Activated CD8-positive, alpha-beta T cell treated with anti-CD3 and anti-CD28 coated beads for 36 hours (primary cell): ENCODE measurements at places on chromosomes 7 and 10. TPM values are rescaled to one million over a fixed set of nuclear protein-coding genes. Genes with fewer than 3 reads are reported as not detected.

DNA sequence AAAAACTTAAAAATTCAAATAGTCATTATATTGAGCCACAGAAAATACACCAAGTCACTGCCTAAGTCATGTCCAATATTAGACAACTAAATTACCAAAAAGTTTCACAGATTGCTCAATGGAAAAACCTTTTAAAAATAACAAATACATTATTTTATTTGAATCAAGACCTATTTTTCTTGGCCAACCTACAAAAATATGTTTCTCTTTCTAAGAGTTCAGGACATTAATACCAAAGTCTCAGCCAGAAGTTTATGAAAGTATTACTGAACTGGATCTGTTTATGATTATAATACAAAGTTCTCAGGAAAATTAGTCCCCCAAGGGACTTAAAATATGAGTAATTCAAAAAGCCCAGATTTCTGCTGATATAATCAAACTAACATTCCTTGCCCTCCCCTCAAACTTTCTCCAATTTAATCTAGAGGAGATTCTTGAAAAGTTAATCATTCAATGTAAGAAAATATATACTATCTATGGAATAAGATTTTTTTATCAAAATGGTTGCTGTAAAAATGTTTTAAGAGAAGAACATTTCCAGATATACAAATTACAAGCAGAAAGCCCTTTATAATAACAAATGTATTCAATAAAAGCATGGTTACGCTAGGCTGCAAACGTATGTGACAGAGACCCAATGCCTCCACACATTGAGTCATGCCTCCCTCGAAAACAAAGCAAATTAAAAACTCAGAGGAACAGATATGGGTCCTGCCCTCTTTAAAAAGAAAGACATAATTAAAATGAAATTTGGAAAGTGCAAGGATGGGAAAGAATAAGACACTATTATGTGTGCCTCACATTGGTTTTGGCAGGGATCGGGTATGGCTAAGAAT is 381.6 kb downstream of the PARD3 start:
- no peak for DNase-seq

DNA sequence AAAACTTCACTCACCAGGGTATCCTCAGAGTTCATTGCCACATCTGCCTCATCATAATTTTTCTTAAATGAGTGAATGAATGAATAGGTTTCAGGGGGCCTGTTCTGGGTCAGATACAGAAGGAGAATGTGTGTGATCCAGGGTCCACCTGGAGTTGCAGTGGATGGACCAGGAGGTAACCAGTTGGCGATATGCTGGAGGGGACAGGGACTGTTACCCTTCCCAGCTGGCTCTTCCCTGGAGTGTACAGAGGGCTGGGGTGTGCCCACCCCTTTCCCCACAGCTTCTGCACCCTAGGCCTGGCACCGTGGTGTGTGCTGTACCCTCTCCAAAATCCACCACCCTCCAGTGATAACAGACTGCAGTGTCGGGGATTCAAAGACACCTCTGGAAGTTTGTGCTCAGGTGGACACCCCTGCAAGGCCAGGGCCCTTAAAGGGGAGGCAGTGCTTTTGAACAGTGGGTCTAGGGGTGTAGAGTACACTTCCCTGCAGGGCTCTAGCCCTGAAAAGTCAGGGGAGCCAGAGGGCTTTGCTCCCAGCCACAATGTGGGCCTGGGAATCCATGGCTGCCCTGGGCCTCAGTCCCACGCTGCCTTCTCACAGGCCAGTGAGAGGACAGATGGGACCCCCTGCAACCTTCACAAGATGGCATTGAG is 134.4 kb upstream of the UNC5B start:
- DNase-seq = no peak

DNA sequence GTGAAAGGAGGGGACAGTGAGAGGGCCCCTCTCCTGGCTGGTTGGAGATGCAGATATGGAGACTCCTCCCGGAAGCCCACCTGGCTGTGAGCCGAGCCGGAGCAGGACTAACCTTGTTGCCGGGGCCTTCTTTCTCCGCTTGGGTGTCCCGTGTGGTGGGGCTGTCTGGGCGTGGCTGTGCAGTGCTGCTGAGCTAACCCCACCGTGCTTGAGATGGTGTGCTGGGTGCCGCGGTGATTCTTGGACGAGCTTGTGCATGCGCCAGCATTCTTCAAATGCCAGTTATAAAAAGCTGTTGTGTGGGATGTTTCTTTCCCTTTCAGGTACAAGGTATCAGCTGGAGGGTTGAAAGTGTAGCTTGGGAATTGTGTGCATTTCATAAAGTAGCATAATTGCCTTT is 48.8 kb downstream of the DAGLB start:
- DNase-seq = no peak

DNA sequence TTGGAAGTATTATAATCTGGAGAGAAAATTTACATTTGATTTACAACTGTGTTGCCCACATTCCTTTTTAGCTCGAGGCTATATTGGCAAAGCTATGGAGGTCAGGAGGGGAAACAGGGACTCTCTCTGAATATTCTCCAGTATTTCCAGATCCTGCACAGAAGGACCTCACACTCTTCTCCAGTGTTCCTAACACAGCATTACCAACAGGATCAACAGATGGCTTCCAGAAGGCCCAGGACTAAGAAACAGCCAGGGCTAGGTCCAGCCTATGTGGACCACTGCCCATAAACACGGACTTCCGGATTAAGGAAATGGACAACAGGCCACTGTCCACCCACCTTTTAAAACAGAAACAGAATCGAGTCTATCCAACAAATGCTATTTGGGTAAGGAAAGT is 65.3 kb downstream of the CHCHD3 start:
- no peak for DNase-seq

DNA sequence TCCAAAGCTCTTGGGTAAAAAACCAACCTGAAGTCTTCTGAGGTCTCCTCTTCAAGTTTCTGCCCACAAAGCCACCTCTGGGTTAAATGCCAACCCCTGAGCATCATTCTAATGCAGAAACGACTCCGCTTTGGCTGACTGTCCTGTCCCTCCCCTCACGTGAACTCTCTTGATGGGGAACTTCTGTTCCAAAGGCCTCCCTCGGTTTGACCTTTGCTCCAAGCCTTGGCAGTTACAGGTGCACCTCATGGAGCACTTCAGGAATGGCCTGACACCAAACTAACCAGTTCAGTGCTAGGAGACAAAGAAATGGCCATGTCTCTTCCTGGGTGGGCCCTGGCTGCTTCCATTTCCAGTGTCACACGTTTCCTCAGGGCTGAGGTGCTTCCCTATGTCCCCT is 20.0 kb downstream of the CAMK2G start:
- DNase-seq = no peak

DNA sequence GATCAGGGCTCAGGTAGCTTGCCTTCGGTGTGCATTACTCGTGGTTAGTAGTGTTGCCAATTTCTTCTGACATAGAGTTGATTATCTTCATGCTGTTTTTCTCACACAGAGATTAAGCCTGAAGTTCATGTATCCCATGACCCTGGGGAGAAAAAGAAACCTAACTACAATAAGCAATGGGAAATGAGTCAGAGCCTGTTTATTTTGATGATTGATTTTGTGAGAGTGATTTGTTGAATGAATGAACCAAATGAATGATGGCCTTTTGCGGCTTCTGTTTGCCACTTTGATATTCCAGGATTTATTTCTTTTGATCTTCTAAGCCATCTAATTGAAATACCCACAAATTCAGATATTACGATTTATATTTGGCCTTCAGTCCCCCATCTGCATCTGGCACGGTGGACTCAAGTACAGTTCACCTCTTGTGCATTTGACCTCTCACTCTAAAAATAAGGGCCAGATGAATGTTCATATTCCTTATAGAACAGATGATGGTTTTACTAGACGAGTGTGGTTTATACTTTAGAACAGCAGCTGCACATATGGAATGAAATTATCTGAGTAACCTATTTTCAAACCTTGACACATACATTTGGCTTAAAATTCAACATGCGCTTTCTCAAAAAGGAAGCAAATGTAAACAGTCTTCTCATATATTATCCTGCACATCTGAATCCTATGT is 110.7 kb downstream of the PLCE1 start:
- DNase-seq = no peak

- DNase-seq = no peak
These were observed 10.7 kb downstream of the SEMA3D start for GRCh38 chr7:85176197-85176596.

DNA sequence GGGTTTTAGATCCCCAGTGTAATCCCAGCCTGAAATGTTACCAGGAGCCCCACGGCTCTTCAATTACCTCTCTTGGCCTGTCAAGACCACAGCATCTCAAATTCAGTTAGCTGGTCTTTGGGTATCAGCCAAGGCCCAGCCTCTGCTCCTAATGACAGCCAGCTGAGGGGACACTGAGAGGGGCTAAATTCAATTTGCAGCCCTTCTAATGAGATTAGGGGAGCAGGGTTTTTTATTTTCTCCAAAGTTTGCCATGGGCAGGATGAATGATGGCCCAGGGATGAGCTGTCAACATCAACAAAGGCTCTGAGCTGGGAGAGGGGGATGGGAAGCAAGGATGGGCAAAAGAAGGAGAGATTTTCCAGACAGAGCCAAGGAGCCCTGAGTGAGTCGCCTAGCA is 116.8 kb upstream of the TBX20 start:
- DNase-seq = no peak

Gene ODAD2
- 0.88 TPM for total RNA-seq

DNA sequence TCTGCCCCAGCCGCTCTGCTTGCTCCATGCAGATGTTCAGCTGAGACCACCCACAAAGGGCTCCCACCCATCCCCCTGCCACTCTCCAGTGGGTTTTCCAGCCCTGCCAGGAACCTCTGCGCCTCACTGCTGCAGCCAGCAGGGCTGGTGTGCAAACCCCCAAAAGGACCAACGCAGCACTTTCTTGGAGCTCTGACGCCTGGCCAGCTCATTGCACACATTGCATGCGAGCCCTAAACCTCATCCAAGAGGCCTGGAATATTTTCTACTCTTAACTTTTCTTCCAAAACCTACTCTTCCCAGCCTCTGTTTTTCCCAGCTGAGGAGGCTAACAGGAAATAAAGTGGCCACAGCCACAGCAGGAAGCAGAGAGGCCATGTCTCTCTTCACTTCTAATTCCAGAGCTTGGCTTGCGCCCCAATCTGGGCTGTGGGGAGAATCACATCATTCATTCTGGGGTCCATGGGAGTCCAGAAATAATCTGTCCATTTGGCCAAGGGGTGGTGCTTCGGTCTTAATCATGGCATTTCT is 4.6 kb upstream of the FAM170B start:
- DNase-seq = no peak

- DNase-seq = no peak
These were observed 67.3 kb downstream of the GLCCI1 start for GRCh38 chr7:8035647-8036518.

Gene SEMA3D
- not detected for total RNA-seq

Gene SKAP2
- 8.1 TPM for total RNA-seq

- DNase-seq = no peak
These were observed 3.1 kb upstream of the BRI3 start for GRCh38 chr7:98278408-98278807.

Gene CAMK2G
- 17.8 TPM for total RNA-seq

Gene ACTL6B
- not detected for total RNA-seq

- DNase-seq = no peak
These were observed 180.0 kb upstream of the BMPER start for GRCh38 chr7:33725111-33726025.

- DNase-seq = no peak
These were observed 137.9 kb downstream of the ANKRD30A start for GRCh38 chr10:37263304-37263703.

DNA sequence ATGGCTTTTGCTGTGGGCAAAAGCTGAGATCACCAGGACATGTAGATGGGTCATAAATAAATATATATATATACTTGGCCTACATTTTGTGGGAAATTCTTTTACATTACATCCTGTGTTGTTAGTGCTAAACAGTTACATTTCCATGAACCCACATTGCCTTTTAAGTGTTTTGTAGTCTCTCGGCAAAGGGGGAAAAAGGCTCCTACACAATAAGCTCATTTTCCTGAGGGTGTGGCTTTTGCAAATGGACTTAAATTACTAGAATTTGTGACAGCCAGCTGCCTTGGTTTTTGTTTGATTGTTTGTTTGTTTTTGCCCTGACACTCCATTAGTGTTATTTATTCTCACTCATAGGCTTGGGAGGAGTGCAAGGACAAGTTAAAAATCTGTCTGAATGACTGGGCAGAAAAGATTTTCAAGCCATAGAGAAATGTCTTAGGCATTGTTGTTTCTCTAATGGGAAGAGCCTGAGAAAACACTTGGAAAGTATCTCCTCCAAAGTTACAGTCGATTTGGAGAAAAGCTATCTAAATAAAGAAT is 128.8 kb downstream of the DGKB start:
- DNase-seq = no peak

DNA sequence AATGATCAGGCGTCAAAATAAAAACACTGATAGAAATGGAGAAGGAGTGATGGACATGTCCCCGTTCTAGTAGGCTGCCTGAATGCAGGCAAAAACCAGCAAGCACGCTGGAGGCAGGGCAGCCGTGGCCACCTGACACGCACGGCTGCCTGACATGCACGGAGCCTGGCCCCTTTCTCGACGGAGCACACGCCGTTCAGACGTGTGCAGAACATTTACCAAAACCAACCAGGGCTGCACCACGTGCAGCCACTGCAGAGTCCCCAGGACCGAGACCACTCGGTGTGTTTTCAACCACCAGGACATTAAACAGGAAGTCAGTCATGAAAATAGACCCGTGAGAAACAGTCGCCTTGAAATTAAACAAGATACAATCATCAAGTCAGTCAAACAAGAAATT is 61.9 kb upstream of the NKX6-2 start:
- DNase-seq = peak; percentile 25

Gene CLRN3
- not detected for total RNA-seq

Gene GRID2IP
- total RNA-seq = 0.18 TPM

Gene CCL26
- total RNA-seq = not detected

DNA sequence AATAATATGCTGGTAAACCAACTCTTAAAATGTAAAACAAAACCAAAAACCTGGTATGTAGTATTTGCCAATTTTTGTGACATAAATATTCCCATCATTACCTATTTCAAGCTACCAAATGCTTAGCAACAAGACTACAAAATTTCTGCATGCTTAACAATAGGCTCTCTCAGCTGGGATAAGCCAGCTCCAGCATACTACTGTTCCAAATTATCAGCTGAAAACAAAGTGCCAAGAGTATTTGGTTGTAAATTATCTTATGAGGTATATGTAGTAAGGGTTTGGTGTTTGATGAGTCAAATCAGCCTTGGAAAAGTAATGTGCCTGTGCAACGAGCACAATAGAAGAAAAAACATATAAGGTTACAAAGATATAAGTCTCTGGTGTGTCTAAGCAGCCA is 263.2 kb downstream of the HGF start:
- DNase-seq = no peak

Gene ASZ1
- not detected for total RNA-seq

DNA sequence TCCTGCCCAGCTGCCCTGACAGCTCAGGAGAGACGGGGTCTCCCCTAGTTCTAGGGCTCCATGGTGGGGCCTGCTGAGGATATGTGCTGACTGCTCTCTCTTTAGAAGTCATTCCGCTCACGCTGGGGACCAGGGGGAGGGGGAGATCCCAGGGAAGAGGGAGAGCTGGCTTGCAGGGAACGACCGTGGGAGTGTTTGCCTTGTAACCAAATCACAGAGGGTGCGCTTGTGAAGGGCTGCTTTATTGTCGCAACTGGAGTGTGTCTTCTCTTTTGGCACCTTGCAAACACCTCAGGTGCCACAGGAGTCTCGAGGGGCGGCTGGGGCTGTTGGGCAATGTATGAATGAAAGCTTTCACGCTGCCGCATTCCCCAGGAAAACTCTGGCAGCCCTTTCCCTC is 531.3 kb upstream of the MKI67 start:
- no peak for DNase-seq

Gene NEBL
- total RNA-seq = 0.07 TPM

- DNase-seq = no peak
These were observed 1.6 kb downstream of the FAM53B start for GRCh38 chr10:124742413-124743190.

- no peak for DNase-seq
These were observed 30.3 kb upstream of the SUN1 start for GRCh38 chr7:801940-802381.
